ENCODE measurements at places on chromosomes 13 and 19. TPM values are rescaled to one million over a fixed set of nuclear protein-coding genes. Genes with fewer than 3 reads are reported as not detected.

PLIN4 gene
- 14.0 TPM for total RNA-seq

FBXO17 gene
- 19.6 TPM for total RNA-seq

NDFIP2 gene
- 49.3 TPM for total RNA-seq

GTF2F2 gene
- 30.7 TPM for total RNA-seq

THSD1 gene
- 15.1 TPM for total RNA-seq

ZNF554 gene
- 6.0 TPM for total RNA-seq

KCNRG gene
- 3.5 TPM for total RNA-seq

- no peak for DNase-seq
These were observed 155.5 kb upstream of the STARD13 start for GRCh38 chr13:33441015-33441414.

DNA sequence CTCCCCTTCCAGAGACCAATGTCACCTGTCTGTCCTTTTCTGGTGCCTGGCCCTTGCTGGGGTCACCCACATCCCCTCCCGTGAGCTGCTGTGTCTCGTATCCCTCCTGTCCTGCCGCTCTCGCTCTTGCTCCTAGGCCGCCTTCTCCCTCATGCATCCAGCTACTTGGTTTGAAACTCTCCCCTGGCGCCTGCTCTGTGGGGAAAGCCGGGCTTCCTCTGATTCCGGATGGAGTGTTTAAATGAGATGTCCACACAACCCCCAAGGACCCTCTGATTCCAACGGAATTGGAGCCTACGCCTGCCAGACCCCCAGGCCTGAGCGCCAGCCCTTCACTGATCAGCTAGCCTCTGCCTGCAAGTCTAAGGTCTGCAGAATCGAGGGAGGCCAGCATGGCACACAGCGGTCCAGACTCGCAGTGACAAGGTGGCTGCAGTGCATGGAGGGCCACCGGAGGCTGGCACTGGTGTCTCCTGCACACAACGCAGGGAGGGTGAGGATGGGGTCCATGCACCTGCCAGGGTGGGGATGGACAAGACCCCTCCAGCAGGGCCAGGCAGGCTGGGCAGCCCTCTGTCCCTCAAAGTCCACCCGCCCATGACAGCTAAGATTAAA is 47.2 kb downstream of the RFX2 start:
- no peak for DNase-seq

DNA sequence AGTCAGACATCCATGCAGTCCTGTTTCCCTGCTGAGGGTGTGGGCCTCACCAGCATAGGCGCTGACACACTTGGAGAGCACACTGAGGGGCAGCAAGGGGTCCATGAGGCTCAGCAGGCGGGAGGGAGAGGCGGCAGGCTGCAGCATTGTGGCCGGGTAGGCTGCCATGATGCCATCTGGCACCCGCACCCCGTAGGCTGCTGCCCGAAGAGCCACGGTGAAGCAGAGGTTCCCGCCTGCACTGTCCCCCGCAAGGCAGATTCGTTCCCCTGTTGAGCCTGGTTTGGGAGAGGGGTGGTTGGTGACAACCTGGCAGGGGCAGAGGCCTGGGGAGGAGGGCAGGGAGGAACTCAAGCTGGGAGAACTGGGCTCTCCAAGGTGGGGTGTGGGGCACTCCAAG is 16.0 kb upstream of the CNFN start:
- no peak for DNase-seq

GRCh38 chr13:23731709-23732108 is 157.5 kb downstream of the MIPEP start:
- no peak for DNase-seq

DNA sequence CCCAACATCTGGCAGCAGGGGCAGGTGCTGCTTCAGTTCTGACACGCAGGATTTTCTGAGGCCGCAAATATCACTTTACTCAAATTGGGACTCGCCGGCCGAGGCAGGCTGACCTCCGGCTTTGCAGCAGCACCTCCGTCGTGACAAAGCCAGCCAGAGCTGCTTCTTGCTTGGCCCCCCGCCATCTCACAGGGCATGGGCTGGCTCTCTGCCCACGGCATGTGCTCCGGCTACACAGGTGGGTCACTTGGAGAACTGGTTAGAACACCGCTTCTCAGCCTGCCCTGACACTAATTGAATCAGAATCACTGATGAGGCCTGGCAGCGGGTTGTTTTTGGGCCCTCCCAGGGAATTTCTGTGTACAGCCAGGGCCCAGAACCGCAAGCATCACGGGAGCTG is 112.3 kb downstream of the SLC7A1 start:
- no peak for DNase-seq

DNA sequence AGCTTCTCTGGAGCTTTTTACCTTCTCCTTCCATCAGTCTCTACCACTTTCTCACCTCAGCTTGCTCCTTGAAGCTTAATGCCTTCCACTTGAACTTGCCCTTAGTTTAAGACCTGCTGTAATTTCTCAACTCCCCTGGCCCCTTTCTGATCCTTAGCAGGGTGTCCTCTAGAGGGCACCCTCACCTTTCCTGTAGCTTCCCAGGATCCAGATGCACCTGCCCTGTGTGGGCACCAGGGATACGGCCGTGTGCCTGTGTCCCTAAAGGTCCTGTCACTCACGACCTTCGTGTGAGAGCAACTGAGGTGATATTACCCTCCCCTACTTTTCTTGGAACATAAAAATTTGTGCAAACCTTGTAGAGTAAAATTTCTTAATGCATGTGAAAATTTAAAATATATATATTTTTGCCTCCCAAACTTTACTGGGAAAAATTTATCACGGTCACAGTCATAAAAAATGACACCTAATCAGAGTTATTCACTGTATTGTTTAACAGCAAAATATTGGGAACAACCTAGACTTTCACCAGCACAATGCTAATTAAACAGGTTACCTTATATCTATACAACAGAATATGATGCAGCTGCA is 46.4 kb downstream of the PSG3 start:
- no peak for DNase-seq

DNA sequence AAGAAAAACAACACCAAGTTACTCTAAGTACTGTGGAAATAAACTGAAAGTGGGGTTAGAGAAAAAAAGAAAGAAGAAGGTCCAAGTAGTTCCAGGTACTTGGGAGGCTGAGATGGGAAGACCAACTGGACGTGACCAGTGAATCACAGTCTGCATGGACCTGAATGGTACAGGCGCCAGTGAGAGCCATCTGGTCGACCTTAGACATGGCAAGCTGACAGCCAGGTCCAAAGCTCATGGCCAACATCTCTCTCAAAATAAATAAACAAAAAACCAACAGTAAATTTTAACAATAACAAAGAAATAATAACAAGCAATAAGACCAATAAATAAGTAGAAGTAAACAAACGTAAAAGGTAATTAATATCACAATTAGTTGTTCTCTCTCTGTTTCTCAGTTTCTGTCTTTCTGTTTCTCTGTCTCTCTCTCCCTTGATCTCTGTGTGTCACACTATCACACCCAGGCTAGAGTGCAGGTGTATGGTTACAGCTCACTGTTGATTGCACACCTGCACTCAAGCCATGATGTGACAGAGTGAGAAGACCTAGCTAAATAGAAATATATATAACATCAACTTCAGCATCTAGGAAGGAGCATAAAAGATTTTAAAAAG is 31.6 kb upstream of the ZNF724 start:
- DNase-seq, result no peak

DNA sequence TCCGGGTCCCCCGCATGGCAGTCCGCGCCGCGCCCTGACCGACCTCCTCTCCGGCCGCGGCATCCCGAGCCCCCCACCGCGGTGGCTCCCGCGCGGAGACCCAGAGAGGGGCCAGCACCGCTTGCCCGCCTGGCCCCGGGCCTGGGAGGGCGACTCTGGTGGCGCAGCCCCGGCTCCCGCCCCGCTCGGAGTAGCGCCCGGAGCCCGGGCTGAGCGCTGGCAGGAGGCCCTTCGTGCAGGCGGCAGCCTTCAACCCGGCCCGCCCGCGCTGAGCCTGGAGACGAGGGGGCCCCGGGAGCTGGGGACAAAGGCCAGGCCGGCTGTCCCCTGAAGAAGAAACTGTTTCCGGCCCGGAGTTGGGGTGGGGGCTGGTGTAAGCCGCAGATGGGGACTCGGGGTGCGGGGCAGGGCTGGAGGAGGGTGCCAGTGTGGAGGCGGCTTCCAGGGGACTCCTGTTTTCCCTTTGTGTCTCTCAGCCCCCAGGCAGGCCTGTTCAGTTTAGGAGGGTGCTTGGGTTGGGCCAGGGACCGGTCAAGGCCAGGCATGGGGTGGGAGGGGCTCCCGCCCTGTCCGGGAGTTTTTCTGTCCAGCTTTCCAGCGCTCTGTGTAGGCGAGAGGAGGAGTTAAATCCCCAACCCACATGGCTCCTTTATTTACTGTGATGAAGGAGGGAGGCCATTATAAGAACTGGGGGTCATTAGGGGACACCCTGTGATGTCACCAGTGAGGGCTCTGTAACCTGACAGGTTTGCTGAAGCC is 935 bp downstream of the LRP3 start:
- no peak for DNase-seq

GRCh38 chr19:51036519-51036918 is 1.7 kb upstream of the KLK12 start:
- DNase-seq, result no peak

GRCh38 chr19:57465680-57466381 is 8.9 kb upstream of the VN1R1 start:
- no peak for DNase-seq

DNA sequence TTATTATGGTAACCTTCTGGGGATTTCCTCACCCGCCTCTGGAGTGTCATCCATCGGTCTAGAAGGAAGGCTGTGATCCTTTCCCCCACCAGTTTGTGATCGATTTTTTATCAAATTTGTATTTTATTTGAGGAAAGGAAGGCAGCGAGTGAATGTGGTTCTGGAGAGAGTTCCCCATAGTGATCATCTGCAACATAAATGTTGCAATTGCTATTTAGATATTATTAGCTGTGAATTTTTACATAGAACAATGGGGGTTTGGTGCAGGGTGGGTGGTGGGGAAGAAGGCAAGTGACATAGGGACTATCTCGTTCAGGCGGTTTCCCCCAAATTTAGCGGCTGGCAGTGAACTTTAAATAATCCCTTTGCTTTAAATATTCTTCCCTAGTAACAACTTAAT is 1.2 kb downstream of the CDK8 start:
- DNase-seq, result no peak

DNA sequence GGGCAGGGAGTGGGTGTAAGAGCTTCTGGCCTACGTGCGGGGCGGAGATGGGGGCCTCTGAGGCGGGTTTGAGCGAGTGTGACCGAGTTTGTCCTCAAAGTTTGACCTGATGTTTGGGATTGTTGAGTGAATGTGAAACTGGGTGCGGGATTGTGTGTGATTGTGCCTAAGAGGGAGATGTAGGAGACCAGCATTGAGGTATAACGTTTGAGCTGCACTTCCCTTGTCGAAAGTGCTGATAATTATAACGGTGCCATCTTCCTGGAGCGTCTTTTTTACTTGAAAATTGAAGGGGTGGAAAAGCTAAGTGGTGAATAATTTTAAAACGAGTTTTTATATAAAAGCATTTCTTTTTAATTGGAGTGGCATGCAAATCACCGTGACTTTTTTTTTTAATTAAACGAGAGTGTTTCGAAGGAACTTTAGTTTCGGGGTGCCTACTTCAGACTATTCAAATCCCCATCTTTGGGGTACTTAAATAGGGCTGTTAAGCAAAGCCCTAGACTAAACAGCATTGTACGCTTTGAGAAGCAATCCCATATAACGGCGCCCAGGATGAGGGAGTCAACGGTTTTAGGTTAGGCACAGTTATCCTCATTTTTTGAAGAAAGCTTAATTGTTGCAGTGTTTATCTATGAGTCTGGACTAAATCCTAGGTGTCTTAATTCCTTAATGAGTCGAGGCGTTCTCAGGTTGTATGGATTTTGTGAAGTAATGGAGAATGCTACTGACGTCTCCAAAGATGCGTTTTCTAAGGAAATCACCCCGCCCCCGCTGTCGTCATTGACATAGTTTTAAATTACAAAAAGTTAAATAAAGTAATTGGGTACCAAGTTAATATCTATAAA is 594 bp downstream of the ZNF146 start:
- no peak for DNase-seq

- no peak for DNase-seq
These were observed 932 bp downstream of the FAM83E start for GRCh38 chr19:48613852-48614435.

GRCh38 chr13:56400774-56401173 is 739.9 kb upstream of the PRR20A start:
- no peak for DNase-seq

DNA sequence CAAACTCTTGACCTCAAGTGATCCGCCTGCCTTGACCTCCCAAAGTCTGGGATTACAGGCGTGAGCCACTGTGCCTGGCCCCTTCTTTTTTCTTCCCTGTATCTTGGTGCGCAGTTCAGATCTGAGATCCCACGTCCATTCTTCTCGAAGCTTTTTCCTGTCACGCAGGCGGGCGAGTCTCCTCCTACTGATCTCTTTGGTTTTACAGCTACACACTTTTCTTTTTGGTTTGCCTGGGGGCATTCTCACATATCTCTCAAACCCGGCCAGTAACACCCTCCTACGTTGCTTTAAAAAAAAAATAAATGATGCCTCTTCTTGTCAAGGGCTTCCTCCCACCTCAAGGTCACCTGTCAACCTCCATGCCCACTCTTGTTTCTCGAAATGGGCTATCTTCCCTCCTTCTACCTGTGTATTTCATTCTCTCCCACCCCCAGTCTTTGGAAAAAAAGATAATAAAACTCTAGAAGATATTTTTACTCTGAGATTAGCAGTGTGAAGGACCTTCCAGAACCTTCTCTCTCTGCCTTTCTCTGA is 12.1 kb downstream of the TMPRSS9 start:
- no peak for DNase-seq

- no peak for DNase-seq
These were observed 17.8 kb downstream of the KL start for GRCh38 chr13:33033986-33034385.

DNA sequence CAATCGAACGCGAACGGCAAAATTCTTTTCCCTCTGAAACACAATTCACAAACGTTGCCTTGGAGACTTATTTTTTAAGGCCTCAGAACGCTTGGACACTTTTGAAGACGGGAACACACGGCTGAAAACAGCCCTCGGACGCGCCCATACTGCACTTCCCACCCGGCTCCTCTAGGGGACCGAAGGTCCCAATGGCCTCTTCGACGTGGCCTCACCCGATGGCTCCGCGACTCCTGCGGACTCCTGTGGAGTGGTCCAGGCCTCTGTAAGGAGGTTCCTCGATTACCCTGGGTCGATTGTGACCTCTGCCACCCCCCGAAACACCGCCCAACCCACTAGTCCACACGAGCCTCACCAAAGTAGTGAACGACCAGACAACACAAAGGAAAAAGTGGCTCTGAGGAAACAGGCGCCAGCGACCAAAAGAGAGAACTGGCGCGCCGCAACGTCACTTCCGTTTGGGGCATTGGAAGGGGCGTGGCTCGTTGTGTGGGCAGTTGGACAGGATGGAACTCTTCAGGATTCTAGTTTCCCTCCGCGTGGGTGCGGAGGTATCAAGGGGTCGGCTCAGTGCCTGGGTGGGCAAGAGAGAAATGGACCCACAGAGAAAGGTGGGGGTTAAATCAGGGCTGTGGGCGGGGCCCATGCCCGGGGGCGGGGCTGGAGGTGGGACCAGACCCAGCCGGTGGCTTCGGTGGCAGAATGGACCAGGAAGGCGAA is at the start of gene ZNF560:
TSS of gene ZNF560 (minus strand) at position 434 of the 720 bp plus-strand sequence. CDS start 23,303 bp downstream, outside the sequence.
- DNase-seq, result no peak

All from urinary bladder (tissue), 4 donors.